T follicular helper cell (primary cell): ENCODE measurements at places on chromosomes 2 and 18.
A peak's percentile ranks its signal among the peaks of the same experiment; 100 is the strongest.

GRCh38 chr2:220499225-220499624 lies 871.8 kb downstream of the SLC4A3 start:
- no peak for DNase-seq

DNA sequence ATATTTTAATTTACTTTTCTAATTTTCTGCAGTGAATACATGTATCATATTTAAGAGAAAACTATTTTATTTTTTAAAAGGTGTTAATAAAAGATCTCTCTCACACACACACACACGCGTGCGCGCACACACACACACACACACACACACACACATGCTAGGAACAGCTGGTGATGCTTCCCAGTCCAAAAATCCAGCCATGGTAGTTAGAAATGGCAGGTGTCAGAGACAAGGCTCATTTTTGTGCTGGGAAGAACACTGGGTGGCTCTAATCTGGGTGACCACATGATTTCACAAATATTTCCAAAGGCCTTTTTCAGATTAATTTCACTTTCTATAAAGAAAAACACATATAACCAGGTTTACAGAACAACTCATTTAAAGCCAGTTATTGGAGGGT lies 104.5 kb upstream of the NCK2 start:
- DNase-seq = no peak

DNA sequence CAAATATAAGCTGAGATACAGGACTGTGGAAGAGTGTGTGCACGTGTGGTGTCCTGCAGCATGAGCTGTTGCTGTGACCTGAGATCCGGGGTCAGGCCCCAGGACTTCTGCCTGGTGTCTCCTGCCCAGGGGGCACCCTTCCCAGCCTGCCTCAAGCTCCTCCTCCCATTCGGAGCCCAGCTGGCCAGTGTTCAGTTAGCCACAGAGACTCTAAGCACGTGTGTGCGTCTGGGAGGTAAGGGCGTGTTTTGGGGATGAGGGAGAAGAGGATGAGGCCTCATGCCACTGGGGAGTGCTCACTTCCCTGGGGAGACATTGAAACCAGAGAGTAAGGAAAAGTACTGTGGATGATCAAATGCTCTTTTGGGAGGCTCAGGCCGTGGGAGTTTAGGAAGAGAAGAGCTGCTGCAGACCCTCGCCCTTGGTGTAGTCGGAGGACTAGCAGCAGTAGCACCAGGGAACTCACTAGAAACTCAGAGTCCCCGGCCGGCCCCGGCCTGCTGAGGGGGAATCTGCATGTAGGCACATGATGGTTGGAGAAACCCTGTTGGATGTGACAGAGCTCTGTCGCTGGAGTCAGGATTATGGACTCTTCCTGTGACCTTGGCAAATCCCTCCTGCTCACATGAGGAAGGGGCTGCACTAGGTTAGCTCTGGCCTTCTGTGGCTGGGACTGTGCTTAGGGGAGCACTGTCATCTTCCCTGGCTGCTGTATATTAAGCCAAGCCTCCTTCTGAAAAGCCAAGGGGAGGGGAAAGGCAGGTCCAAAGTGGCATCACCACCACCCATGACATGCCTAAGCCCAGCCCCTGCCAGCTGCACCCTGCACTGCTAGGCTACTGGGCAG lies 231.1 kb downstream of the DYSF start:
- no peak for DNase-seq

DNA sequence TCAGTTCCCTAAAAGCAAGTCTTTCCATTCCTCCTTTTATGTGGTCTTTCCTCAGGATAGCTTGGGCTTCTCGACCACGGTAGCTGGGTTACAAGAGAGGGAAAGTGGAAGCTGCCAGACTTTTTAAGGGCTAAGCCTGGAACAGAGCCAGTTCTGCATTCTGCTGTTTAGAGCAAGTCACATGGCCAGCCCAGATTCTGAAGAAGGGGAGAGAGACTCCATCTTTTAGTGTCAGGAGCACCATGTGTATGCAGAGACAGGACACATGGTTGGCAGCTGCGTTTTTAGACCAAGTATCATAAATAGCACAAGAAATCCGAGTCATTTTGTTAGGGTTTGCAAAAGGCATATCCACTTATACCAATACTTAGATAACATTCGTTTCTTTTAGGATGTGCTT lies 4.7 kb downstream of the HMSD start:
- no peak for DNase-seq

- no peak for DNase-seq
Observed at GRCh38 chr2:63192889-63193774, 142.5 kb downstream of the OTX1 start.

DNA sequence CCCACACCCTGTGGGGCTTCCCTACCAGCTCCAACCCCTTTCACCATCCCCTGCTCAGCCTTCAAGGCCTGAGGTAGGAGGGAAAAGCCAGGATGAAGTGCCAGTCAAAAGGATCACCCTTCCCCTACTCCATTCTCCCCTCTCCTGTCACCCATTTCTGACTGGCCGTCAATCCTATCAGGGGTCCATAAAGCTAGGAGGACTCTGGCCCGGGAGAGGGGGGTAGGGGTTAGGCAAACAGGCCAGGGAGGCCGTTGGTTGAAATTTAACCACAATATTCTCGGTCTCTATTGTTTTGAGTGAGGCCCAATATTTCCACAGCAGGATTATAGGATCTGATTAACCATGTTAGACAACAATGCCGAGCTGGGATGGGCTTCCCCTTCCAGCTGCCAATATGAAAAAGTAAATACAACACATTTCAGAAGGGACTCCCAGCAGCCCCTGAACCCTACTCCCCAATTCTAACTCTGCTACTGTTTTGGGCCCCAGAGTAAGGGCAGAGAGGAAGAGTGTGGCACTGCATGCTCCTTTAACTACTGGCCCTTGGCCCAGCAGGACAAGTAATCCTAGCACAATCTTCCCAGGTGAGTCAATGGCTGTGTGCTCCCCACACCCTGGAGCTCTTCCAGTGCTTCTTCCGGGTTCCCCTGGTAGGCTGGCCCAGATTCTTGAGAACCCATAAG lies 10.6 kb upstream of the IHH start:
- no peak for DNase-seq

DNA sequence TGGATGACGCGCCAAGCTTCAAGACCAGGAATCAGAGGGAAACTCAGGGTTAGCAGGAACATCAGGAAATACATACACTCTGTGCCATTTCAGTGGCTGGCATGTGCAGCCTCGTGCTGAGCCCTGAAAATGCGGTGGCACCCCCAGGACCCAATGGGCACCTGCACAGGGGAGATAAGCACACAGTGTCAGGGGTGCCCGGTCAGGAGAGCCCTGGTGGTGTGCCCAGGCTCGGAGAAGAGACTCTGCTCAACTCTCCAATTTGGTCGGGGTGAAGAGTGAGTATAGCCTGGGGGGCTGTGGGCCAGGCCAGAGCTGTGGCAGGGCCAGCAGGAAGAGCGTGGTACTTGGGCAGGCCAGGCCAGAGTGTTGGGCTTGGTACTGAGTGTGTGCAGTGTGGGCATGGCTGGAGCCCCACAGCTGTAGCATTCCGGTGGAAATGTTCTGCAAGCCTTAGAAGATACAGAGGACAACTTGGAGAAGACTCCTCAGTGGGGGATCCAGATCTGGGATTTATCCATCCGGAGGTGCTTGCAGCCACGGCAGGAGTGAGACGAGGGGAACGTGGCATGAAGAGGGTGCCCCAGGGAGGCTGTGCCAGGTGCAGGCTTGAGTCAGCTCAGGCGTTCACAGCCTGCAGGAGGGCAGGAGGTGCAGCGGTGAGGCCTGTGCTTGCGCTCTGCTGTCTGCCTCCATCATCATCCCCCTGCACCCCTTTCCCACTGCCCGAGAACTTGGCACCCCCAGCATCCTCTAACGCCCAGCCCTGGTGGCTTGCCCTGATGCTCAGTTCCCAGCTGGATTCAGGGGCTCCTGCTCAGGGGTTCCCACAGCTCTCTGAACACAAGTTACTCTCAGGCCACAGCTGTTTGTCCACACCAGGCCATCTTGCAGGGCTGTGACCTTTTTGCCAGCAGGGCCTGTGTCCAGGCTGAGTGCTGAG lies 451.7 kb upstream of the HS6ST1 start:
- DNase-seq = no peak

DNA sequence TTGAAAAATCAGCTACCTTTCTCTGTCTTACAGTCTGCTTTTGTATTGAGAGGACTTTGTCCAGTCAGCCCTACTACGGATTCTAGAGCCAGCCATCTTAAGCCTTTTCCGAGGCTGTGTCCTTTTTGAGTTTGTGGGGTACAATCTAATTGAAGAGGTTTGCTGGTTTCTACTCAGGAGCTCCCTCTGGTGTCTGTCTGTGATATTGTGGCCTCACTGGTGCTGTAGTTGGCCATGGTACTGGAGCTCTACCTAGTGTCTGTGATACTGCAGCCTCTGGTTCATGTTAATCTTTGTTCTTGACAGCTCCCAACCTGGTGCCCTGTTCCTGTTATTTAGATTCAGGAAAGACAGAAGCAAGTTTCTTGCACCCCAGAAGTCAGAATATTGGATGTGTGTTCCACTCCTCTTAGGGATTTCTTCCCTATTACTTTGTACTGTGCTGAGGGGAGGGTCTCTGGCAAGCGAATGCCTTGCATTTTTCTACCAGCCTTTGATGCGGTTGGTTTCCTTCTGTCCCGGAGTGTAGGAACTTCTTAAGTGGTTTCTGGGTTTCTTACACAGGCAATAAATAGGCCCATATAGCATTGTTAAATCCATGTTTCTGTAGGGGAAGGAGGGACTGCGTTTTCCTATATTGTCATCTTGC lies 78.5 kb downstream of the ACSL3 start:
- peak; percentile 27 for DNase-seq

GRCh38 chr2:149989447-149990063 lies 402.0 kb upstream of the MMADHC start:
- DNase-seq = no peak

DNA sequence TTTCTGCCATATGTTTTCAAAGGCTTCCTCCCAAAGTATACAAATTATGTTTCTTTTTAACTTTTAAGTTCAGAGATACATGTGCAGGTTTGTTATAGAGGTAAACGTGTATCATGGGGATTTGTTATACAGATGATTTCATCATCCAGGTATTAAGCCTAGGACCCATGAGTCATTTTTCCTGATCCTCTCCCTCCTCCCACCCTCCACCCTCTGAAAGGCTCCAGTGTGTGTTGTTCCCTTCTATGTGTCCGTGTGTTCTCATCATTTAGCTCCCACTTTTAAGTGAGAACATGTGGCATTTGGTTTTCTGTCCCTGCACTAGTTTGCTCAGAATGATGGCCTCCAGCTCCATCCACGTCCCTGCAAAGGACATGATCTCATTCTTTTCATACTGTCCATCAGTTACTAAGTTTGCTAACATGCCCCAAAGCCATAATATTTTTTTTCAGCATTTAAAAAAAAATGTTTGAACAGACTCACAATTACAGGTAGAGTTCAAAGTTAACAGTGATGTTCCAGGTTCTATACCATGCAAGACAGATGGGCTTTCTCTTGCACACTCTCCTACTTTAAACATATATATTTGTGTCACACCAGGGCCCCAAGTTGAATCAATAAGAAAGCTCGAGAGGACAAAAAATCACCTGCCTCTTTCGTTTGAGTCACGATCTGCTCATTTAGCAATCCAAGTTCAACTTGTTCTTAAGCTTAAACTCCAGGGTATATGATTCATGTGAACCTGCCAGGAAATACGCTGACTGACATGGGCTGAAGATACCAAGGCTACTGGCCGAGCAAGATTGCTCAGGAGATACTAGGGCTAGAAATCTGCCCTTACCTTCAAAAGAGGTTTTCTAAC lies 77.6 kb downstream of the AP1S3 start:
- DNase-seq = no peak

GRCh38 chr2:11480859-11481258 lies 14.9 kb upstream of the E2F6 start:
- DNase-seq = no peak
